Glutamatergic neuron (in vitro differentiated cells): ENCODE measurements at places on chromosomes 1 and 21. TPM values are rescaled to one million over a fixed set of nuclear protein-coding genes. Genes with fewer than 3 reads are reported as not detected.

DNA sequence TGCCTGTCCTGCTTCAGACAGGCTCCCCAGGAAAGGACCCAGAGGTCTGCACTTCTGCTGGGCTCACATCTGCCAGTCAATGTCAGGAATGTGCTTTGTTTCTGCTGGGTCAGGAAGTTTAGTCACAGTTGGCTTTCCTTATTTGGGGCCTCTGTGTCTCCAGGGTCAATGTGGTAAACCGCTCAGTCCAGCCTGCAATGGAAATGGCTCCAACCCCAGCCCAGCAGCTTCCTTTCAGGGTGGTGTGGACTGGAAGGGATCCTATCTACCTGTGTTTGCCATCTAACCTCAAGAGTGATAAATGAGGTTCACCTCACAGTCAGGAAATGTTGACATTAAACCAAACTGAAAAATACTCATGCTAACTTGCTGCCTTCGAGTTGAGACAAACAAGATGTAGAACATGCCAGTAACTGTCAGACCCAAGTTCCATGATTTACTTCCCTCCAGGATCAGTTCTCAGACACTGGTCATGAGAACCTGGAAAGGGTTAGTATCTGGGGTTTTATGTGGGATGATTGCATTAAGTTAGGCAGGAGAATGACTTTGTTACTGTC is 20.3 kb downstream of the ENO1 start:
- no peak overlapping the region for H3K4me3 ChIP-seq
- no peaks in the 10 kb centered on the region for H3K27me3 ChIP-seq
- DNase-seq = no peak
- no peaks in the 10 kb centered on the region for H3K36me3 ChIP-seq

GRCh38 chr1:198761859-198762616 is 123.2 kb downstream of the PTPRC start:
- H3K27me3 ChIP-seq = no peaks in the 10 kb centered on the region
- H3K27ac ChIP-seq = no peak overlapping the region
- H3K36me3 ChIP-seq = no peaks in the 10 kb centered on the region
- H3K4me3 ChIP-seq = no peak overlapping the region
- H3K4me1 ChIP-seq = no peaks in the 10 kb centered on the region
- no peak for DNase-seq

DNA sequence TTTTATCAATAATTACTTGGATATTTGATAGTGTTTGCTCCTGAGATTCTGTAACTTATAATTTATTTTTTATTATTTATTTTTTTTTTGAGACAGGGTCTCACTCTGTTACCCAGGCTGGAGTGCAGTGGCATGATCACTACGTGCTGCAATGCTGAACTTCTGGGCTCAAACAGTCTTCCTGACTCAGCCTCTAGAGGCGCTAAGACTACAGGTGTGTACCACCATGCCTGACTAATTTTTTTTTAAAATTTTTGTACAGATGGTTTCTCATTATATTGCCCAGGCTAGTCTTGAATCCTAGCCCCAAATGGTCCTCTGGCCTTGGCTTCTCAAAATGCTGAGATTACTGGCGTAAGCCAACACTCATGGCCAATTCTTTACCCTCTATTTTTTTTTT is 845.5 kb upstream of the ADGRL4 start:
- no peak for DNase-seq
- no peaks in the 10 kb centered on the region for H3K27me3 ChIP-seq
- H3K36me3 ChIP-seq = no peaks in the 10 kb centered on the region
- no peak overlapping the region for H3K27ac ChIP-seq
- no peak overlapping the region for H3K4me3 ChIP-seq

GRCh38 chr1:150881331-150882070 is 5.1 kb upstream of the ARNT start:
- no peaks in the 10 kb centered on the region for H3K4me1 ChIP-seq
- no peaks in the 10 kb centered on the region for H3K27me3 ChIP-seq
- DNase-seq = no peak
- no peak overlapping the region for H3K4me3 ChIP-seq
- no peaks in the 10 kb centered on the region for H3K36me3 ChIP-seq
- H3K27ac ChIP-seq = no peak overlapping the region

CDCA8 gene
- total RNA-seq = 10.4 TPM

GRCh38 chr21:34569381-34569979 is 45.4 kb downstream of the RCAN1 start:
- no peaks in the 10 kb centered on the region for H3K4me1 ChIP-seq
- H3K27ac ChIP-seq = no peak overlapping the region
- no peak for DNase-seq
- no peak overlapping the region for H3K4me3 ChIP-seq
- no peaks in the 10 kb centered on the region for H3K36me3 ChIP-seq

SH2D2A gene
- total RNA-seq = 0.86 TPM

DNA sequence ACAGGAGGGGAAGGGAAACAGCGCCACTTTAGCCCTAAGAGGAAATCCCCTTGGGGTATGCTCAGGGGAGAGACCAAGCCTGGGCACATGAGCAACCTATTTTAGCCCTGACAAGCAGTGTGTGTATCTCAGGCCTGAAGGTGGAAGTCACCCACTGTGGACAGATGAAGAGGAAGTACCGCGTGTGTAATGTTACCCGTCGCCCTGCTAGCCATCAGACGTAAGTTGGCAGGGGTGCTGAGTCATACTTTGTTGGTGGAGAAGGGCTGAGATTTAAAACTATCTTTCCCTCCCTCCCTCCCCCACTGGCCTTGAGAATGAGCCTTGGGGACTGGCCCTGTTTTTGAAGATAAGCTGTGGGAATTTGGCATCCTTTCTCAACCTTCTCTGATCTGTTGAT is 11.2 kb downstream of the AGO1 start:
- H3K27ac ChIP-seq = no peak overlapping the region
- H3K4me1 ChIP-seq = peaks cover 2% of the 10 kb centered on the region
- peaks cover 4% of the 10 kb centered on the region for H3K27me3 ChIP-seq
- DNase-seq = no peak

- peak within 1 kb of the TSS; percentile 88 for H3K4me3 ChIP-seq
- no peaks in the 10 kb centered on the region for H3K36me3 ChIP-seq
- no peaks in the 10 kb centered on the region for H3K4me1 ChIP-seq
- DNase-seq = peak; percentile 64
Observed at GRCh38 chr1:215082532-215083382, at the start of gene KCNK2. Gene KCNK2 (plus strand): TSS chr1:215082737. CDS start chr1:215083386, 649 bp downstream.

DNA sequence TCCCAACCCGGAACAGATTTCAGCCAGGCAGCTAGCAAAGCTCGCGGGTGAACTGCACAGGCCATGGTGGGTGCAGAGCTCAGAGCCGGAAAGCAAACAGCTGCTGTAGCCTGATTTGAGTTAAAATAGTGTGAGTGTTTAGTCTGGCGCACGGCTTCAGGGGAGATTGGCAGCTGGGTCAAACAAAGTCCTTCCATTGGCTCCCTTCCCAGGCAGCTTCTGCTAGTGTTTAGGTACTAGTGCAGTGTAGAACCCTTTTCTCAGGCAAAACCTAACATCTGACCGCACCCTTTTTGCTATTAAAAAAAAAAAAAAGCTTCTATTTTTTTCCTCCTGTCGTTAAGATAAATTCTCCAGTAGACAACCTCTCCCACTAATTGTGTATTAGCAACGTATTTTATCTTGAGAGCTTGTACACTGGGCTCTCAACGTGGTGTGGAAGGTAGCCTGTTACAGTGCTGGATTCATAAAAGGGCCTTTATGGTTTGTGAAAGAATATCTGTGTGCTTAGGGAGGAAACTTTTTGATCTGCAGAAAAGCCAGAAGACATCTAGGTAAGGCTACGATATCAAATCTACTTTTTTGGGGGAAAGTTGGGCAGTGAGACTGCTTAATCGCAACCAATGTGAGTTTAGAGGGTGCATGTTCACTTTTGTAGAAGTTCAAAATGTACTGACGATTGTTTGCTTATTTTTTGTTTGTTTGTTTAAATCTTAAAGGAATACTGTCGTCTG is 689.6 kb downstream of the USP25 start:
- peaks cover 13% of the 10 kb centered on the region for H3K4me1 ChIP-seq
- peak; percentile 23 for DNase-seq
- H3K27ac ChIP-seq = peak overlapping the region; percentile 4

GBP6 gene
- total RNA-seq = not detected

UTS2 gene
- not detected for total RNA-seq

DNA sequence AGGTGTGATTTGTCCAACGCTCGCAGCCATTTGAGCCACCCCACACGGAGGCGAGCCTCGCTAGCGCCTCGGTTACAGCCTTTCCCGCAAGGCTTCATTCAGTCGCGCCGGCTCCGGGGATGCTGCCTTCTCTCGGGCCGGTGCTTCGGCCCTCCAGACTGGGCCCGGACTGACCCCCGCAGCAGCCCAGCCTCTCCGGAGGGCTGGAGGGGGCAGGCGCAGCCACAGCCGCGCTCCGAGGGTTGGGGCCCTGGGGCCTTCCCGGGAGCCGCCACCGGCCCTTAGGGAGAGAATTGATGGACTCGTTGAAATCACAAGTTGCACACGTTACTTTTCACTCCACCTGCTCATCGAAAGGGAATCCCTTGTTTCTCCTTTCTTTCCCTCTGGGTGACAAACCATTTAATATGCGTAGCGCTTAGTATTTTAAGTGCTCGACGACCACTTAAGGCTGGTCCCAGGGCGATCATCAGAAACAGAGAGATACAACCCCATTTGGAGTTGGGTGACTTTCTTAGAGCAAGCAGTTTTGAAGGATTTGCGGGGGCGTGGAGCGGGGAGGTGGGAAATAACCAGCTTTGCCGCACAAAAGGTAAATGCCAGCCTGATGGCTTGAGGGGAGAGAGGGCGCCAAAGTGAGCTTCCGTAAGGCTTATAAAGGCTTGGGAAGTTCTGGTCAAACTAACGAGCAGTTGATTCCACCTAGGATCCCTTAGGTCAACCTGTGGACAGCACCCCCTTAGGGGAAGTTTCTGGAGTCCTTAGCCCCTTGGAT is 24.6 kb upstream of the ENAH start:
- no peaks in the 10 kb centered on the region for H3K36me3 ChIP-seq
- no peak overlapping the region for H3K27ac ChIP-seq
- peak overlapping the region; percentile 0 for H3K4me3 ChIP-seq

GRCh38 chr1:204882479-204882878 is 11.8 kb downstream of the NFASC start:
- H3K4me1 ChIP-seq = peaks cover 73% of the 10 kb centered on the region
- H3K27ac ChIP-seq = no peak overlapping the region
- no peak overlapping the region for H3K4me3 ChIP-seq
- H3K36me3 ChIP-seq = no peaks in the 10 kb centered on the region
- peaks cover 6% of the 10 kb centered on the region for H3K27me3 ChIP-seq

GRCh38 chr1:111990878-111991718 is 1.6 kb upstream of the KCND3 start:
- peaks cover 7% of the 10 kb centered on the region for H3K36me3 ChIP-seq
- H3K27ac ChIP-seq = no peak overlapping the region
- peak; percentile 63 for DNase-seq
- H3K4me3 ChIP-seq = peak overlapping the region; percentile 84
- H3K4me1 ChIP-seq = peaks cover 8% of the 10 kb centered on the region
- H3K27me3 ChIP-seq = peaks cover 19% of the 10 kb centered on the region

GRCh38 chr1:168453056-168453455 is 90.7 kb downstream of the XCL2 start:
- DNase-seq = no peak
- no peak overlapping the region for H3K27ac ChIP-seq
- no peaks in the 10 kb centered on the region for H3K27me3 ChIP-seq
- no peak overlapping the region for H3K4me3 ChIP-seq
- no peaks in the 10 kb centered on the region for H3K36me3 ChIP-seq

PTGS2 gene
- not detected for total RNA-seq

- no peaks in the 10 kb centered on the region for H3K36me3 ChIP-seq
- no peak overlapping the region for H3K4me3 ChIP-seq
- peaks cover 10% of the 10 kb centered on the region for H3K27me3 ChIP-seq
Observed at GRCh38 chr1:61450872-61451571, 273.9 kb downstream of the TM2D1 start.

PCP4 gene
- 1.9 TPM for total RNA-seq

SPRR2A gene
- not detected for total RNA-seq

AMY1A gene
- total RNA-seq = not detected

MYCBP gene
- 6.6 TPM for total RNA-seq

GRCh38 chr1:230174471-230175162 is 107.6 kb downstream of the GALNT2 start:
- no peak overlapping the region for H3K4me3 ChIP-seq
- no peak for DNase-seq
- no peaks in the 10 kb centered on the region for H3K36me3 ChIP-seq
- peaks cover 2% of the 10 kb centered on the region for H3K27me3 ChIP-seq
- peaks cover 57% of the 10 kb centered on the region for H3K4me1 ChIP-seq
- peak overlapping the region; percentile 14 for H3K27ac ChIP-seq

DNA sequence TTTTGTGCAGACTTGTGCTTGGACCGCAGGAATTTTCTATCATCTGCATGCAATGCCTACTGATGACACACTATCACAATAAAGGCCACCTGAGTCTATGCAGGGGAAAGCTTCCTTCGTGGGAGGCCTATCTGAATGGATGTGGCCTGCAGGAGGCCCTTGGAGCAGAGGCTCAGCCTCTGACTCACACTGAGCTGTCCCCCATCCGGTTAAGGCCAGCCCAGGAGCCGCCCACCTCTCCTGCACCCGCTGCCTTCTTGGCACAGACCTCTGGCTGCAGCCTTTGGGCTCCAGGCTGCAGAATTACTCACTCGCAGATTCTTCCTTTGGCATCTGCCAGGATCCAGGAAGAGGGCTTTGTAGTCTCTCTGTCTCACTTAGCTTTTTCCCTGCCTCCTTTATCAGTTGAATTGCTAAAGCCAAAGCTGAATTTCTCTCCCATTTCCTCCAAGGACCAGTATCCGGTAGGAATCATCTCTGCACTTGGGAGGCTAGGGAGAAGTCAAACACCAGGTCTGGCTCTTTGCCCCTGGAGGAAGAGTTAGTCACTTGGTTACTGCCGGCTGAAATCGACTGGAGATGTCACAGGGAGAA is 65.1 kb upstream of the JUN start:
- no peaks in the 10 kb centered on the region for H3K27me3 ChIP-seq
- DNase-seq = no peak
- no peak overlapping the region for H3K4me3 ChIP-seq

CELSR2 gene
- total RNA-seq = 181 TPM

ISG15 gene
- total RNA-seq = 18.4 TPM

NHLH1 gene
- total RNA-seq = 1,198 TPM
